Cortex of kidney (tissue), 1 donor: ENCODE measurements at places on chromosomes 6 and 20.

DNA sequence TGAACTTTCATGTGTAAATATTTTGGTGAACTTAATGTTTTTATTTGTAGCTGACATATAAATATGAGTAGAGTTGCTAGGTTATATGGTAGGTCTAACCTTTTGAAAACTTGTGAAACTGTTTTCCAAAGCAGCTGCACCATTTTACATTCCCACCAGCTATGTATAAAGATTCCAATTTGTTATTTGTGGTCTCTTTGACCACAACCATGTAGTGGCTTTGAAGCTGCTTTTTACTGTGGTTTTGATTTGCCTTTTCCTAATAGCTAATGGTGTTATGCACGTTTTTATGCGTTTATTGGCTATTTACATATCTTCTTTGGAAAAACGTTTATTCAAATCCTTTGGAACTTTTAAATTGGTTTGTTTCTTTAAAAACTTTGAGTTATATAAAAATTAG, 10.3 kb downstream of the CST3 start:
- no peak for DNase-seq

GRCh38 chr6:127302728-127303660, 36.3 kb downstream of the RNF146 start:
- DNase-seq, result no peak

DNA sequence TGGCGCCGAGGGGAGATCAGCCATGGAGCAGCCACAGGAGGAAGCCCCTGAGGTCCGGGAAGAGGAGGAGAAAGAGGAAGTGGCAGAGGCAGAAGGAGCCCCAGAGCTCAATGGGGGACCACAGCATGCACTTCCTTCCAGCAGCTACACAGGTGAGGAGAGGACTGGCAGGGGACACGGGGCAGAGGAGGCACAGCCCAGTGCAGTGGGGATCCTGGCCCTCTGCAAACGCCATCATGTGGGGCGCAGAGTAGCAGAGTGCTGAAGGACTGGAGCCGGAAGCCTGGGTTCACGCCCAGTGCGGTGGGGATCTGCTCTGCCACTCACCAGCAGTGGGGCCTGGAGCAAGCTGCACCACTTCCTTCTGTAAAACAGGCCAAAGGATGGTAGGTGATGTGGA, 41.1 kb upstream of the FANCE start:
- no peak for DNase-seq

DNA sequence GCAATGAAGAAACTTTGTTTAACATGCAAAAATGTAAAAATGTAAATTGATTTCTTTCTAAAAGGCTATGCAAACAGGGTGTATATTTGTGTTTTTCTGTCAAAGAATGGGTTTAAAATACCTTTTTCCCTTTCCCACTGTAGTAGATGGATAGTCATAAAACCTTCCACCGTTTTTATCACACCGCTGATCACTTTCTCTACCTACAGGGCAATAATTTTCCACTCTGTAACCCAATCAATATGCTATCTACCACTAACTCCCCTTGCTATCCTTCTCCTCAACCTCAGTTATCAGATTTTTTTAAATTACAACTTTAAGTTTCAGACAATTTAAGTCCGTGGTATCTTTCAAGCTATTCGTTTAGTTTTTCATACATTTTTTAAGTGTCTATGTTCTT, 91.4 kb upstream of the ARID1B start:
- DNase-seq, result no peak

GRCh38 chr6:105072798-105073199, 107.0 kb downstream of the POPDC3 start:
- DNase-seq, result no peak

DNA sequence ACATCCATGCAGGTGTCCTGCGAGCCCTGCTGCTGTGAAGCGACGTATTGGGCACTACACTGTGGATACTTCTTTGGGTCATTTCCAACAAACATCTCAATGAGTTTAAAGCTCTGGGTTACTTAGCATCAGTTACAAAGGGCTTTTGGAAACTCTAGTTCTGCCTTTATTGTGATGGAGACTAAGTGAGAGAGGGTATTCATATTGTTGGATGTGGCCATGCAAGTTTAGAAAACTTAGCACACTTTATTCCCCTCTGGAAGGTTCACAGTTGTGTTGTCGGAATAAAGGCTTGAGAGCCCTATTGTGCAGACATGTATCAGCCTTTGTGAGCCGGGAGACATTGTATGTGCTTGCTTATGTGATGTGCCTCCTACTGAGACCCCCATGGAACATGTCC, 22.1 kb downstream of the DUSP22 start:
- DNase-seq, result no peak

- DNase-seq, result no peak
Measured at GRCh38 chr20:12434672-12435071, 517.0 kb downstream of the BTBD3 start.

DNA sequence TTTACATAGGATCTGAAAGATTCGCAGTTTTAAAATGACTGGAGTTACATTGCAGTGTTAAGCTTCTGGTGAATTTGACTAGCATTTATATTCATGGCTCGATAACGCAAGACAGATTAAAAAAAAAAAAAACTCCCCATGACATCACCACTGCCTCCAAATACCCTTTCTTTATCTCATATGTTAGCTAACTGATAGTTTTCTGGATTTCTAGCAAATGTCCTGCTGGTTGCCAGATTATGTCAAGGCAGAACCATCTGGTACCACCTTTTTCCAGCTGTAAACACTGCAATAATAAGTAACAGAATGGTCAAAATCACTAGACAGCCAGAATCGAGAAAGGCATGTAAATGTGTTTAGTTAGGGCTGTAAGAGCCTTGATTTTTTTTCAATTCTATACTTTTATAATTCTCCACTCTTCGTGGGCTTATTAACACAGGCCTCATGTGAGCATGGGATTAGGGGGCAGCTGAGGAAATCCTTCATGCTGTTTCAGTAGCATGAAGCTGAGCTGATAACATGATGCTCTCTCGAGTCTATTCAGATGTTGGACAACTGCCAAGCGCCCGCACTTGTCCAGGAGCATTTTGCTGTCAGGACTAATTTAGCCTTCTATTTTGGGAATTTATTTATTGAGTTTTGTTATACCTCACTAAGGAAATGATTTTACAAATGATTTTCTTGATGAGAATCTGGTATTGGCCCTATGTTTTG, 166.0 kb upstream of the SCGN start:
- DNase-seq, result no peak

GRCh38 chr20:55153001-55153645, 677.7 kb downstream of the DOK5 start:
- DNase-seq, result no peak

- no peak for DNase-seq
Measured at GRCh38 chr20:10987651-10988383, 314.0 kb upstream of the JAG1 start.

DNA sequence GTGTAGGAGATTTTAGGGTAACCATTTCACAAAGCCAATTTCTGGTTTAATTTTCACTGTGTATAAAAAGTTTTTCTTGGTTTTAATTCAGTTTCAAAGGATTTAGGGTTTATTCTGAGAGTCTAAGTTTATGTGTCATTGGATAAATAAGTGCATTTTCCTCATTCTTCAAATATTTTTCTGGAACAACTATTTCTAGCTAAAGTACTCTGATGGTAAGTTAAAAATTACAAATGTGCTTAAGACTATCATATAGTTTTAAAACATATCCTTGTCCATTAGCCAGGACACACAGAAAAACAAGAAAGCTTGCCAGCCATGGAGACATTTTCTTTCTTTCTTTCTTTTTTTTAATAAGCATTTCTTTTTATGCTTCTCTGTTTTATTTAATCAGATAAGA, 333.0 kb downstream of the RFPL4B start:
- no peak for DNase-seq
